Epithelial cell of prostate (primary cell): ENCODE measurements at places on chromosomes 7 and 10.
A peak's percentile ranks its signal among the peaks of the same experiment; 100 is the strongest.

- peak; percentile 5 for DNase-seq
Measured at GRCh38 chr7:22980422-22980821, 33.5 kb downstream of the HYCC1 start.

DNA sequence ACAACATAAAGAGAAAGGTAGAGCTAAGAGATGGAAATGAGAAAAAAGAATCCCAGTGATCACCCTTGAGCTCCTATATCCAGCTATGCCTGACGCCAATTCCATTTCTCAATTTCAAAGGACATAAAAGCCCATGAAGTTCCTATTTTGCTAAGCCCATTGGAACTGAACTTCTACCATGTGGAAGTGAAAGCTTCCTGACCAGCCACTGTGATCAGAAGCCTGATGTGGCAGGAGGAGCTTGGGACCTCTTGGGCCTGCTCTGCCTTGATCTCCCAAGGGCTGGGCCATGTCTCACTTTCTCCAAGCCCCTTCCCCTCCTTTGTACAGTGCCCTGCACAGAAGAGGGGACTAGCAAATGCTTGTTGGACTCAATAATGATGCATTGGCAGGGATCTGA is 52.7 kb downstream of the PRLHR start:
- DNase-seq = no peak

GRCh38 chr10:118581340-118581739 is 14.1 kb downstream of the PRLHR start:
- no peak for DNase-seq

GRCh38 chr7:150685219-150686029 is at the start of gene GIMAP2:
Gene GIMAP2, plus strand, starts transcription at chr7:150685706. Its CDS starts 1,354 bp downstream, at chr7:150687060.
- DNase-seq = no peak

DNA sequence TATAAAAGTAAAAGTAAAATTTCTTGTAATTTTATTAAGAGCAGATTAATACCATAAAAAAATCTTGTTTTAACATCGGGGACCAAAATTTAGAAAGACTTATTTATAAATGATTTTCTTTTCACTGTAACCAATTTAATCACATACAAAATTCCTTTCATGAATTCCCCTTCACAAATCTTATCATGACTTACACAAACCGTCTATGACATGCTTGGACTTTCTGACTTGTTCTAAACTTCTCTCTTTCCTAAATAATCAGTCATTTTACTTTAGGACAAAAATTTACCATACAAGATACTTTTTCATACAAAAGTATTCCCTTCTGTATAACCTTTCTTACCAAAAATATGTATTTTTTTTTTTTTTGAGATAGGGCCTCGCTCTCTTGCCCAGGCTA is 9.3 kb downstream of the CROT start:
- no peak for DNase-seq

- no peak for DNase-seq
Measured at GRCh38 chr7:152521420-152522337, 85.9 kb upstream of the KMT2C start.

DNA sequence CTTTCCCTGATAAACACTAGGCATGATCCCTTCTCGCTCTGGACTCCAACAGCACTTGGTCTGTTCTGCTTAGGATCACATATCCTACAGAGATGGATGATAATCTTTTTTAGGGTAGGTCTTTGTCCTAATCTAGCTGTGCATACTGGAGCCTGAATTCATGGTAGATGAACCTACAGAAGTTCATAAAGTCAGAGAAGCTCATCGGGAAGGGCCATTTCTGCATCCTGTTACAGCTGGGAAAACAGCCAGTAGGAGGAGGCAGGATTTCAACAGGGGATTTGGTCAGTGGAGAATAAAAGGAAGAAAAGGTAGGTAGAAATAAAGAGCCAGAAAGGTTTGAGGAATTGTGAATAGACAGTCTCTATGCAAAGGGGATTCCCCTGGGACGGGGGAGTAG is 101.4 kb downstream of the ANK3 start:
- DNase-seq = no peak

- no peak for DNase-seq
Measured at GRCh38 chr10:113454341-113455061, 98.4 kb upstream of the HABP2 start.

DNA sequence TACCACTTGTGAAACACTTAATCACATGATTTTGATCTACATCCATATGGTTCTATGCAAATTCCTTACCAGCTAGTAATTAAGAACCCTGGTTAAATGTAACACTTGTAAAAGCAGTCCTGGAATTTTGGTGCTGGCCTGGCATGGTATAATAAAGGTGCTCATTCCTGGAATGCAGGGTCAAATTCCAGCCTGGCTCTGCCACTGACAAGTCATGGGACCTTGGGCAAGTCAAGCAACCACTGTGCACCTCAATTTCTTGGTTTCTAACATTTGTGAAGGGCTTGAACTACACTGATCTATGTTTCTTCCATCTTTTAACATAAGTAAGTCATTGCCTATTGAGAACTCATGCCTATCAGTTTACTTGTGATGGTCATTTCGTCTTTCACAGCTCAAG is 91.9 kb upstream of the PIK3CG start:
- DNase-seq = no peak

DNA sequence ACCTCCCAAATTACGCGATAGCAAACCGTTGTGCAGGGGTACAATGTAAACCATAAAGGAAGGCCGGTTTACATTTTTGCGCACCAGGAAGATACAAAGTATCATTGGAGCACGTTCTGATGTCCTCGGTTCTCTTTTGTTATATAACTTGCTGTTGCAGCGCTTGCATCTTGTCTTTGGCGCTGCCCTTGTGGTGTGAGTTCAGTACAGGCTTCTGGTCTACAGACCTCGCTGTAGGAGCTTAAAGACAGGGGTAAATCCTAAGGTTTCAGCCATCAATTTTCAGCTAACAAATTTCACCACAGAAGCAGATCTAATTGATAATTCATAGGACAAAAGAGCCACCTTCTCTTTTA is 1.5 kb upstream of the MKX start:
- DNase-seq = no peak

GRCh38 chr10:108244443-108245228 is 1080.1 kb upstream of the SORCS1 start:
- DNase-seq = peak; percentile 12

- no peak for DNase-seq
Measured at GRCh38 chr7:24858108-24858977, 101.1 kb upstream of the GSDME start.

DNA sequence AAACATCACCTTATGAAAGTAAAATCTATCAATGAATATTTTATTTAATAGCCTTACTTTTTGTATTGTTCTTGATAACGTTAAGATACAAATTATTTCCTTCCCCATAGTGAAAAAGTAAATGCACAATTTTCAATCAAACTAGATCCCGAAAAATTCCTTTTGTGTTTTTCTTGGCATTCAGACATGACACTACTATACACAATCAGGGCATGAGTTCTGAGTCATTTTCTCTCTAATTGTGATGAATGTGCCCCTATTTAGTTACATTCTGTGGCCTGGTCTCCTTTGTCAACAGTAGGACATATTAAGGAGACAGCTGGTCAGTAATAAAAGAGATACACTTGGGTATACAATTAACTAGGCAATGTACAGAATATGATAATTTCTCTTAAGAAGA is 19.8 kb downstream of the COL1A2 start:
- DNase-seq = no peak

DNA sequence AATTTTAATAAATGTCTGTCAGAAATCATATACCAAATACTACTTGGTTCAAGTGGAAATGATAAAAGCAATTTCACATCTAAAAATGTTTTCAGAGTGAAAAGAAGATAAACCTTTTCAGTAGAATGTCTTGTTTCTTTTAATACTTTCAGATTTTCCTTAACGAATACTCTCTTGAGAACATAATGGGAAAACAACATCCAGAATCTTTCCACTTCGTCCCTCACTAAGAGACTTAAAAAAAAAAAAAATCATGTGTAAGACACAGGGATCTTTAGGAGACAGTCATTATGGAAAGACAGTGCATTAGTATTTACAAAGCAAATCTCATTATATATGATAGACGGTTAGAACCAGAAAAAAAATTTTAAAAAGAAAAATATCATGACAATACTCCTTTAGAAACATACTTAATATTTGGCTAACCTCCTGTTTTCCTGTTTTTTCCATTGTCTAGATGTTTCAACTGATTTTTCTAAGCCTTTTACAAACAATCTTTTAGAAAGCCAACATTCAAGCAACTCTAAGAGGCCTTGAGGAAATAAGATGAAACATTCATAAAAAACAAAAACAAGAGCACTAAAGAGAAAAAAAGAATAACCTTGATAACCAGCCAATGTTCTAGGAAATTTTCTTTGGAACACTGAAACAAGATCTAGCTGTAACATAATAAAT is 339.9 kb upstream of the LRRN3 start:
- DNase-seq = no peak

DNA sequence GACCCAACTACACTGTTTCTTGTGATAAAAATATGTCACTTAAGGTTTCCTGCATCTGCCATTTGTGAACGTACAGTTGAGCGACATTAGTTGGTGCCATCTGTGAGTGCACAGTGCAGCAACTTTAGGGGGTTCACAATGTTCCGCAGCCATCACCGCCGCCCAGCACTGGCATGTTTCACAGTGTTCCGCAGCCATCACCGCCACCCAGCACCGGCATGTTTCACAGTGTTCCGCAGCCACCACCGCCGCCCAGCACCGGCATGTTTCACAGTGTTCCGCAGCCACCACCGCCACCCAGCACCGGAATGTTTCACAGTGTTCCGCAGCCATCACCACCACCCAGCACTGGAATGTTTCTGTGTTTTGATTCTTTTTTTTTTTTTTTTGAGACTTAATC is 83.0 kb downstream of the MGMT start:
- DNase-seq = no peak

DNA sequence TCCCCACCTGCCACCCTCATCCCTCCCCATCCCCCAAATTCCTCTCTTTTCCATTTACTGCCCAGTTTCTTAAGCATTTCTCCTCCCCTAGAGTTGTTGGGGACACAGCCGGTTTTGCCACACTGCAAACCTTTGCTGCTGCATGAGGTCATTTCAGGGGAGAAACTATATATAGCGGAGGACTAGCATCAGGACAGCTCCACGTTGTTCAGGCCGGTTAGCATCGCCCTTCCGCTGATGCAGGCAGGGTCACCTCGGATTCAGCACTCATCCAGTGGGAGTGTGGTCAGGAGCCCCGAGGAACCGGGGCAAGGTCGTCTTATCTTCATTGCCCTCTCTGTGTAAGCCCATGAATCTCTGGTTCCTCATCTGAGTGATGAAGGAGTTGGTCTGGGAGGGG is 15.6 kb downstream of the UBTD1 start:
- DNase-seq = no peak

- DNase-seq = no peak
Measured at GRCh38 chr7:100427762-100428198, 723 bp downstream of the ZCWPW1 start.

DNA sequence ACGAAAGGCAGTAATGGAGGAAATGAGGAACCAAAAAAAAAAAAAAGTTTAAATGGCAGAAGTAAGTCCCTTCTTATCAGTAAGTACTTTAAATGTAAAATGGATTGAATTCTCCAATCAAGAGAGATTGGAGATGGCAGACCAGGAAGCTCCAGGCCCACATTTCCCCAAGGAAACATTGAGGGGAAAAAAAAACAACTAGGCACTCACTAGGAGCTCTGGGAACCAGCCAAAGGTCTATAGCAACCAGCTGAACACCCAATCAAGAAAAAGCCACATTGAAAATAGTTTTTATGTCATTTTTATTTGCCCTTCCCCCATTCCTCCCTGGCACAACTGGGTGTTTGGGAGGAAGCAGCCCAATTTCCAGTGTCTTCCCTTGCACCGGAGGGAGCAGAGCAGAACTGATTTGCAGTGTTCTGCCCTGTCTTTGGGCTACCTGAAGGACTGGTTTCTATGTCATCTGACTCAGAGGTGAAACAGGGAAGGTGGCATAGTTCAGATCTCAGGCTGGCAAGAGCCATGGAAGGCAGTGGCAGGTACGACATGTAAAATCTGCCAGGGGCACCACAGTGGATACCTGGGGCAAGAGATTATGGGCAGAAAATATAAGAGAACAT is 121.9 kb downstream of the SMURF1 start:
- DNase-seq = no peak

GRCh38 chr7:6551016-6551511 is at the start of gene GRID2IP:
Gene GRID2IP, minus strand, starts transcription at chr7:6551461. Its CDS starts 25 bp downstream, at chr7:6551436.
- DNase-seq = no peak

GRCh38 chr7:139699640-139700504 is 77.9 kb downstream of the HIPK2 start:
- DNase-seq = no peak

DNA sequence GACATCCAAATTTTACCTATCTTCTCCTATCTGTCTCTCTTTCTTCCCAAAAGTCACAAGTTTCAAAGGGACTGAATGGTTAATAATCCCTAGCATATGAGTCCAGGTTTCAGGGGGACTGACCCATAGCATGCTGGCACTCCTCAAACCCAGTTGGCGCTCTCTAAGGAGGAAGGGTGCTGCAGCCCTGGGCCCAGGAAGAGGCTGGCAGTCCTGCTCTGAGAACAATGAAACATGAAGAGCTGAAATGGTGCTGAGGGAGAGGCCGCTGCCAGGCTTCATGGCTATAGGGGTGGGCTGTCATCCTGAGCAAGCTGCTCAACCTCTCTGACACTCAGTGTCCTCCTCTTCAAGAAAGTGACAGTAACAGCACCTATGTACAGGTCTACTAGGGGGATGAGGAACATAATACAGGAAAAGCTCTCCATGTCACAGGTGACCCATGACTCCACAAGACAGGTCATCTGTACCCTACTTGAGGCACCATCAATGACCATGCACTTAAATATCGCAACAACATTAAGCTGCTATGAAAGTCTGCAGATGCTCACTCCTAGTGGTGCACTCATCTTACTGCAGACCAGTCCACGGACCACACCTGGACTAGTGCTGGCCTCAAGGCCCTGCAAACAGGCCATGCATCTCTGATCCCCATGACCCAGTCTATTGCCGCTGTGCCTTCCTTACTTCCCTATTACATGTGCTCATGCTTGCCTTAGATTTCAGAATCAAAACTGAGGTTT is 17.0 kb downstream of the COBL start:
- DNase-seq = no peak

- no peak for DNase-seq
Measured at GRCh38 chr10:14278533-14278932, 52.2 kb downstream of the FRMD4A start.

GRCh38 chr7:37408291-37409228 is 40.1 kb downstream of the ELMO1 start:
- no peak for DNase-seq

DNA sequence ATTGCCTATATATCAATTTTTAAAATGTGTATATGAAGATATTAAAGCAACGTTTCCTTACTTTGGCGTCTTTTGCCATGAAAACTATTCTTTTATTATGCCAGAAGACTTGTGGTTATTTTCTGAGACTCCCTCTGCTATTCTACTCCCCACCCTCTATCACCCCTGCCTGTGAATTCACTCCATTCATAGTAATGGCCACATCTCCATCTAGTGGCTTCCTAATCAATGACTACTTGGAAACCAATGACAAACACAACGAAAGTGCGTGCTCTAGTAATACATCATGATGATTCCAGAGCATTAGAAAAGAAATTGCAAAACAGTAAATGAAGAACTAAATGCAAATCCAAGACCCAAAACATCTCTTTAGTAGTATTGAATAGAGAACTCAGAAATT is 186.7 kb upstream of the HGF start:
- DNase-seq = no peak

- DNase-seq = no peak
Measured at GRCh38 chr7:47389171-47389922, 192.6 kb downstream of the TNS3 start.
